ENCODE measurements at places on chromosomes 3 and 15. TPM values are rescaled to one million over a fixed set of nuclear protein-coding genes. Genes with fewer than 3 reads are reported as not detected.

PAK6 gene
- total RNA-seq: not detected

IL16 gene
- not detected for total RNA-seq

STRIT1 gene
- total RNA-seq: not detected

LDHAL6B gene
- not detected for total RNA-seq

PLSCR2 gene
- not detected for total RNA-seq

EXOSC7 gene
- 24.0 TPM for total RNA-seq

DZIP1L gene
- 8.9 TPM for total RNA-seq

CCR9 gene
- total RNA-seq: not detected

DNA sequence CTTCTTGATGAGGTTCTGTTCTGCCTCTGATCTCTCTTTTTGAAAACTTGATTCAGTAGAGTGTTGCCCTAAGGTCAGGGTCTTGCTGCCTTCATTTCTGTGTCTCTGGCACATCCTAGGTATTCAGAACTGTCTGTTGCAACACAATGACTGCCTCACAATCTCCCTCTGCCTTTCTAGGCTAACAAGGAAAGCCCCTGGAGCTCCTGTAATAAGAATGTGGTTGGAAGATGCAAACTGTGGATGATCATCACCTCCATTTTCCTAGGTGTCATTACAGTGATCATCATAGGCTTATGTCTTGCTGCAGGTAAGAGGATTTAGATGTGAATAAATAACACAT, 7.0 kb downstream of the C3orf52 start:
- no peak for DNase-seq

DNA sequence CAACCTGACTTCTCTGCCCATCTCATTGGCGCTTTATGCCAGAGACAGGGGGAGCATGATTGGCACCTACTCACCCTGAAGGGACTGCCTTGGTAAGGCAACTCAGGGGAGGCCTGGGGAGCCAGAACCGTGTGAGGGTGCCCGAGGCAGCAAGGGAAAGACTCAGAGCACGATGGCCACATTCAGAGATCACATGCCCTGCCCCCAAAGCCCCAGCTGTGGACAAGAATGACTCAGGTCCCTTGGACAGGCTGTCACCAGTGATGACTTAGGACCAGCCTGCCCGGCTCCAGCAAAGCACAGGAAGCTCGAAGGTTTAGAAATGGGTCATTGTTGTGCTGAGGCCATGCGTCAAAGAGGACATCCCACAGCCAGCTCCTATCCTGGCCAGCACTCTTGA, 49.1 kb upstream of the LIMD1 start:
- peak; percentile 53 for DNase-seq

GRCh38 chr3:127656906-127657305, 15.8 kb upstream of the ABTB1 start:
- no peak for DNase-seq

DNA sequence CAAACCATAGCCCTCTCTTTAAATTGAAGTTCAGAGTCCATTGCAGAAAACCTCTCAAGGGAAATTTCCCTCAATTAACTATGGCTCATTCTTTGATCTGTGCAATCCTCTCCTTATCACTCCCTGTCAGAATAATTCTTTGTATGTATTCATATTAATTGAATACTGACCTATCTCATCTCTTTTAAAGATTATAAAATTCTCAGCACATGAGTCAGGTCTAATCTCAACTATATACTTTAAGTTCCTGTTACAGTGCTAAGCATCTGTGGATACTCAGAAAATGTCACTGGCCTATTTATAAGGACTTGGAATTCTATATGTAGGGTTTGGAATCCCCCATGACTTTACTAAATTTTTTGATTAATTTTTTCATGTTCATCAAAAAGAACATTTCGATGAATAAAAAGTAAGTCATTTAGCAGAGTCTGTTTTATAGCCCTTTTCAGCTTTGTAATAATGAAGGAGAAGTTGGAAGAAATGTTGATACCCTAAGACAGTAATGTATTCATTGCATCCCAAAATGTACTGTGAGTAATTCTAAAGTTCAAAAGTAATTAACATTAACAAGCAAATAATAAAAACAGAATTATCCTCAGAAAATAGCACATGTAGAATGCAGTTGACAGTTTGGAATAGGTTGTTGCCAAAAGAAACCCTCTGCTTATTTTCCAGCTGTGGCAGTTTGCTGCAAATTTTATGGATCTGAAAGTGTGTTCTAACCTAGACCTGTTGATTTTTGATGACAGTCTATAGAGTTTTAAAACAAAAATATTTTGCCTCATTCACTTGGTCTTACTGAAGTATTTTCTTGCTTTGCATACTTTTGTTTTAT, 503.4 kb upstream of the CBLB start:
- DNase-seq: no peak

GRCh38 chr3:365268-365667, 168.7 kb downstream of the CHL1 start:
- peak; percentile 65 for DNase-seq

GRCh38 chr3:173138026-173138425, 3.0 kb downstream of the SPATA16 start:
- peak; percentile 54 for DNase-seq

- DNase-seq: no peak
Measured at GRCh38 chr3:54531741-54532140, 396.1 kb downstream of the LRTM1 start.

GRCh38 chr3:65402597-65402996, 636.1 kb downstream of the MAGI1 start:
- peak; percentile 18 for DNase-seq

DNA sequence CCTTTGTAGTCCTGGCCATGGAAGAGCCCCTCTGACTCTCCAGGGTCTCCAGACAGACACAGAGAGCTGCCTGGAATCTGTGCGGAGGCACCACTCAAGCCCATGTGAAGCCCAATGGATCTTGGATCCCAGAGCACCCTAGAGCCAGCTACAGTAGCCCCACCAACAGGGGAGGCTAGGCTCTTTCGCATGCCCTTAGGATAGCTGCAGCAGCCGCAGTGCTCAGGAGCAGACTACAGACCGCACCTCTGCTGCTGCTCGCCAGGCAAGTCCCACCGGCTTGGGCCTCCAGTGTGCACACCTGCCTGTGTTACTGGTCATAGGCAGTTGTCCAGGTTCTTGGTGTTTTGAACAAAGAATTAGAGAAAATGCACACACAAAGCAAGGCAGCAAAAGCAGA, 131.6 kb downstream of the SPATA16 start:
- no peak for DNase-seq

DNA sequence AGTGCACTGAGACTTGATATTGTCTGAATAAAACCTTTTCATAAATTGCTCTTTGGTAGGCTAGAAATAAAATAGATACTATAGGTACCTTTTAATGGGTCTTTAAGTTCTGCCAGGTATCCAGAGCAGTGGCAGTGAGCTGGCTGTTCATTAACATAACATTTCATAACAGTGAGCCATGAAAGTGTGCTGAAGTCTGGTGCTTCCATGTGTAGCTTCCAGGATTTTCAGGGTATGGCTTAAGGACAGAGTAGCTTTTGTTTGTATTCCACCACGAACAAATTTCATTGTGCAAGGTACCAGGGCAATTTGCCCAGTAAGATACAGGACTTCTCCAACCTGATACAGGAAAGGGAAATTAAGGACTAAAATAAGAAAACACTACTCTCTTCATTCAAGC, 124.7 kb upstream of the NANOGP8 start:
- no peak for DNase-seq

DNA sequence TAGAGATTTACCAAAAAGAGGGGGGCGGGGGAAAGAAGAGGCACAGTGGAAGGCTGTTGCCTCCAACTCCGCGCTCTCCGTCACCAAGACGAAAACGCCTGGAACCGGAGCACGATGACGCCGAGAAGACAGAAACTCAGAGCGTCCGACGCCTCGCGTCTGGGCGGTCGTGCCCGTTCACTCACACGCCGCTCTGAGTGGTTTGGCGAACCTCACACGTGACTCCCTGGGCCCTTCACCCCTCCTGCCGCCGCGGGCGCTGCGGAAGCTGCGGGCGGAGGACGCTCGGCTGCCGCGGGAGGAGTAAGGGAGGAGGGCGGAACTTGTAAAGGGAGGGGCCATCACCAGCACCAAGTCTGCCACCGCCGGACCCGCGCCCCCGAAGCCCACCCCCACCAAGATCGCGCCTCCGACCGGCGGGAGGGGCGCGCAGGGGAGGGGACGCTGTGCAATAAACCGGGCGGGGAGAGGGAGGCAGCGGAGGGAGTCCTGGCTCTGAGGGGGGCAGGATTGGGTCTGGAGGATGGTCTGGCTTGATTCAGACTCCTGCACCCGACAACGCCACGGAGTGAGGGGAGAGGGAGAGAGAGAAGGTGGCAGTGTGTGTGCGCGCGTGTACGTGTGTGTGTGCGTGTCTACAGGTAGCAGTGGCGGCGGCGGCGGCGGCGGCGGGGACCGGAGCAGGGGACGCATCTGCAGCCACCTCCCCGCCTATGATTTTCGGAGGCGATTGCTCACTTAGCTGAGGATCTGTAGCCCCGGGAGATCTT, 1.9 kb upstream of the NLGN1 start:
- DNase-seq: peak; percentile 96

- no peak for DNase-seq
Measured at GRCh38 chr3:79233431-79234060, 534.3 kb downstream of the ROBO1 start.

GRCh38 chr3:80770106-80771074, 991.1 kb downstream of the GBE1 start:
- DNase-seq: no peak
